H1 (cell line): ENCODE measurements at places on chromosomes 5 and 9.
A peak's percentile ranks its signal among the peaks of the same experiment; 100 is the strongest.

GRCh38 chr9:112348257-112349007 lies 15.0 kb upstream of the PTBP3 start:
- DNase-seq, result no peak

DNA sequence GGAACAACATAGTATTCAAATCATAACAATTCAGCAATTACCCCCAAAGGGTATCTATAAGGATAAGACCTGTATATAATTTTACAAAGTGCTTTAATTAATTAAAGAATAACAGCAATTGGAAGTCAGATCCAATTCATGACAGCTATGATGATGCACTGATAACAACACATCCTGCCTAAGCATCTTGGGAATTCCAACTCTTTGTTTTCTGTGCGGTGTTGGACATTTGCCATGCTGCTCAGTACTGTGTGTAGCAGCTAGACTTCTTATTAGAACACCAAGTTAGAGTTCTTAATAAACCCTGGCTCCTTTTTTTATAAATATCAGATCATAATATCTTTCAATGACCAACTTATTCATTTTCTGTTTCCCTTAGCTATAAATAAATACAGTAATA lies 209.0 kb downstream of the SEC61B start:
- no peak for DNase-seq

DNA sequence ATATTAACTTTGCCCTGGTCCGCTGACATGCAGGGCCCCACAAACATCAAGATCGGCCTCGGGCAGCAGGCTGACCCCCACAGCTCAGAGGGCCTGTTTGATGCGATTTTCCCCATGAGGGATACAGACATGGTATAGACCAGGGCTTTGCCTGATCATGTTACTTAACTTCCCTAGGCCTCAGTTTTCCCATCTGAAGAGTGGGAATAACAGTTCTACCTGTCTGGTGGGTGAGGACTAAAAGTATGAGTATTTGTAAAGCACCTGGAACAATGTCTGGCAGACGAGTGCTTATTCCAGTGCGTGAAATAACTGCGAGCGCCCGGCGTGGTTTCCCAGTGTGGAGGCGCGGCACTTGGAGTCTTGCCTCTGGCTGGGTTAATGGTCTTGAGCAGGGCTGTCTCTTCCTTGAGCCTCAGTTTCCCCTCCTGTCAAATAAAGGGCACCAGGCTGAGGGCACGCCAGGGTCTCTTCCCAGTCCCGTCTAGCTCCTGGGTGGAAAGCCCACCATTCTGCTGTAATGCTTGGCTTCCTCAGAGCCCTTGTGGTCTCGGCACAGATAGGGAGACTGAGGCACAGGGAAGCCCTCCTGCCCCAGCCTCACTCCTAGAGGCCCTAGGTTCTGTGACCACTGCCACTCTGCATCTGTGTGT lies 47.2 kb downstream of the ASS1 start:
- DNase-seq, result no peak

DNA sequence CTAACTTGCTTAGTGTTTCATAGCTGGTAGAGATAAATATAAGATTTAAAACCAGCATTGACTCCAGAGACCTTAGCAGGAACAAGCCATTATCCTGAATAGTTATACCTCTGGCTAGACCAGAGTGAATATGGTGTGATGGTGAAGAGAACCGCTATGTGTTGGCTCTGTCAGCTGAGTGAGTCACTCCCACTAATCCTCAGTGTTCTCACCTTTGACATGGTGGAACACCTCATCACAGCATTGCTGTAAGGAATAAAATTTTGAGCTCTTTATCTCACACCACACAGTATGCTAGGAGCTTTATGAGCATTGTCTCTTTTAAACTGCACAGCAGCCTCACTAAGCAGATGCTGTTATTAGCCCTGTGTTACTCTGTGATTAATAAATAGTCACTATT lies 90.7 kb upstream of the DHFR start:
- no peak for DNase-seq

DNA sequence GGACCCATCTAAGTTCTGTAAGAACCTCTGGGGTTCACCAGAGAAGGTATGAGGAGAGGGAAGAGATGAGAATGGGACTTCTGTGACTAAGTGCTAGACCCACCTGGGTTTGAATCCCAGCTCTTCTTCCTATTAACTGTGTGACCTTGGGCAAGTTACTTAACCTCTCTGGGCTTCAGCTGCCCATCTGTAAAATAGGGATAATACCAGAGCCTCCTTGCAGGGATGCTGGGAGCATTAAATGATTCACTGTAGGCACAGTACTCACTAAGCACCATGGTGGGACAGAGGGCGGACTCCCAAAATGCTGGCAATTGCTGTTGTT lies 53.6 kb downstream of the WHRN start:
- DNase-seq, result no peak

GRCh38 chr5:93010037-93010436 lies 571.0 kb downstream of the NR2F1-AS1 start:
- DNase-seq, result no peak

DNA sequence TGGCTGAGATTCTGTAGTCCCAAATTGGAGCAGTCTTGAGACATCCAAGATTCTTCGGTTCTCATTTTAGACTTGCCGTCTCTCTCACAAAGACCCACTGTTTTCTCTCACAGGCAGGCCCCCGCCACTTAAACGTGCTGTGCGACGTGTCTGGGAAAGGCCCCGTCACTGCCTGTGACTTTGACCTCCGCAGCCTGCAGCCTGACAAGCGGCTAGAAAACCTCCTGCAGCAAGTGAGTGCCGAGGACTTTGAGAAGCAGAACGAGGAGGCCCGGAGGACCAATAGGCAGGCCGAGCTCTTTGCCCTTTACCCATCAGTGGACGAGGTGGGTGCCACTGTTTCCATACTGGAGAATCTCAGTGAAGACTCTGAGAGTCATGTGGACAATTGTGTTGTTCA lies 97.2 kb downstream of the DOCK8 start:
- no peak for DNase-seq

- DNase-seq, result no peak
Measured at GRCh38 chr9:79976257-79977073, 404.7 kb downstream of the TLE4 start.

DNA sequence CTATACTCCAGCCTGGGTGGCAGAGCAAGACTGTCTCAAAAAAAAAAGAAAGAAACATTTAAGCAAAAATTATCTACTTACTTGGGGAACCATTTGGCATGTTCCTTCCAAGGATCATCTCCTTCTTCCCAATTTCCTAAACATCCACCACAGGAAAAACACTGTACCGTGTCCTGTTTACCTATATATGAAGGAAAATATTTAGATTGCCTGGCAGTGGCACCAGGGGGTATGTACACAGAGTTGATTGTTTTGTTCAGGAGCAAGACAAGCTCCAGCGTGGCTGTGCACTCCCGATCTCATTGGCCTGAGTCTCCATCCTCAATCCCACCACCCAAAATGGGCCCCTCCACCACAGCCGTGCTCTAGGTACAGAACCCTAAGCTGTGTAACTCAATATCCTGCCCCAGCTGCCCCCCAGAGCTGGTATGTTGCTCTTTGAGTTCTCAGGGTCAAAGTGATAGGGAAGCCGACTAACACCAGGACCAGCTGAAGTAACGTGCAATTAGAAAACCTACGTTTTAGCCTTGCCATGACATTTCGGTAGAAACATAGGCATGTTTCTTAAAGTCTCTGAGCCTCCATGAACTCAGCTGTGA lies 13.8 kb downstream of the NAIP start:
- DNase-seq, result no peak

- no peak for DNase-seq
Measured at GRCh38 chr9:20379804-20380225, 242.5 kb downstream of the MLLT3 start.

DNA sequence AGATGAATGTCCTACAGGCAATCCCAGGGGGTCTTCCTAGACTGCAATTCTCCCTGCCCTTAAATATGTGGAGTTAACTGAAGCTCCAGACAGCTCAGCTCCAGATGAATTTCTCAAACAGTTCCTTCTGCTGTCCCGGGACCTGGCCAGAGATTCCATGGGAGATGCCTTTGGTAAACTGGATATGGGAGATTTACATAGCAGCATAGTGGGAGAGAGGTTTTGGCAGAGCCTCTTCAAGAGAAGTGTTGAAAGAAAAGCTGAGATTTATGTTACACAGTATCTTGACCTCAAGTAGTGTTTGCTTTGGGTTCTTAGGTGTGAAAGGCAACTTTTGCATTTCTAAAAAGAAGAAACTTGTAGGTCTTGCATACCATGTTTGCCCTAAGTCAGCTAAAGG lies 364.9 kb downstream of the ARRDC3 start:
- no peak for DNase-seq

DNA sequence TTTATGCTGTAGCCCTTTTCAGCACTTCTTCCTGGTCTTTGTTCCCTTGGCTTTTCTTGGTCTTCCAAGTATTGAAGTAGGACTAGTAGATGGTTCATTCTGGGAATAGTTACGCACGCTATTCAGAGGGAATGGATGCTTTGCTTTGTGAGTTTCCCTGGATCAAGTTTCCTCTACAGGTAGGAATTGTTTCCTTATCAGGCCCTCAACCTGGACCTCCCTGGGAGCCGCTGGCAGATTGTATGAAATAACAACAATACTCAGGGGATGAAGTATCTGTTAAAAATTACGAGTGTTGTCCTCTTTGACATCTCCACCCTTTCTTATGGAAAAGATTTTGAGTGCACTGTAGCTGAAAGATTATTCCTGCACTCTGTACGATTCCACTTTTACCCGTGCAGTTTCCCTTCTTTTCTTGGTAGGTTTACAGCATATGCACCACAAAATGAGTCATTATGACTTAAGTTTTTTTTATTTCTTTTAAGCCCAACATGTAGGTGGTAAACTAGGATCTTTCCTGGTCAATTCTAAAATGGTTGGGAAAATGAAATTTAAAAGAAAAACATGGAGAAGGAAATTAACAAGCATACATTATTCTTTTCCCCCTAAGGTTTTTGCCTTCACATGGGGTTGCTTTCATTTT lies 57.9 kb downstream of the ARHGAP26 start:
- DNase-seq, result no peak

GRCh38 chr5:148090773-148091250 lies 27.0 kb downstream of the SPINK5 start:
- no peak for DNase-seq

- peak; percentile 68 for DNase-seq
Measured at GRCh38 chr5:68216245-68217046, 890 bp downstream of the PIK3R1 start.

- DNase-seq, result no peak
Measured at GRCh38 chr5:108905805-108906204, 158.1 kb downstream of the FER start.

DNA sequence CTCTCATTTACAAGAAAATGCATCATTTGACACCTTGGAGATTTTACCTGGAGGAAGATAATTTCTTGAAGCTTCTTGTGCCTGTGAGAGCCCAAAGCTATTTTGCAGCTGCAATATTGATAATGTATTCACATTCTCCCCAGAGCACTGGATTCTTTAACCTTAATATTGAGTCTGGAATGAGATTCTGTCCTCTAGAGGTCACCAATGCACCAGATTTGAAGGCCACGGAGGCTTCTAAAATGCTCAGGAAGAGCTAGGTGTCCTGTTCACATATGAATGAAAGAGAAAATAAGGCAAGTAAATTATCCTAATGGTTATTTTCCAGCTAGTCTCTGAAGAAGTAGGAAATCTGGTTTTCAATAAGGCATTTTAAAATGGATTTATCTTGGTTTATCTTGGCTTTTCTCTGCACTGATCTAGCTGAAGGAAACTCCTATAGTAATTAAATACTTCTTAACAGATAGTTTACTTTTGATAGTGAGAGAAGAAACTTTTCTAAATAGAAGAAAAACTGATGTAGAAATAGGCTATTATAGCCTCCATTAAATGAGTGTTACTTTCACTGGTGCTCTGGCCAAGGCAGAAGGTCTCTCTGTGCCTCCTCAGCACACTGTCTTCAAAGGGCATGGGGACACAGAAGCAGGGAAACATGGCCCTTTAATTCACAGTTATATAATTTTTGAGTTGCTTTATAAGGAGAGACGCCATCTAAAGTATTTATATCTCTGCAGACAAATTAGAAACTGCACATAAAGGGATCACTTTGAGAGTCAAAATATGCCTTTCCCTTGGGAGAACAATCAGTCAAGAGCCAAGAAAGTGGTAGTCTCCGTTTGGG lies 297.0 kb upstream of the ACTBL2 start:
- DNase-seq, result no peak

DNA sequence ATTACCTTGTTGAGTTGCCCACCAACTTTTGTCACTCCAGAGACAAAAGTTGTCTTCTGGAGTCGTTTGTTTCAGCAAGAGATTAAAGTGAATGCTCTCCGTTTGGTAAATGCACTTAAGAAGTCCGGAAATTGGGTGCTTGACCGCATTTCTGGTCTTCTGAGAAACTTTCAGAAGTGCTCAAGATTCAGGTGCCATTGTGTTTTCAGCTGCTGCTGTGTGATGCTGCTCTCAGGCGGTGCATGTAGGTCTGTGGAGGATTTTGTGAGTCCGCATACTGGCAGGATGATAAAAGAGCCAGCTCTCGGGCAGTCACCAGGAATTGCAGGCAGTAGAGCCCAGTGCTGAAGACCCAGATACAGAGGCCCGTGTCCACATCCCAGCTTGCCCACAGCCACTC lies 5.9 kb upstream of the NFIL3 start:
- no peak for DNase-seq

- DNase-seq, result no peak
Measured at GRCh38 chr9:93149361-93149760, 15.3 kb upstream of the NINJ1 start.

GRCh38 chr9:125522328-125522725 lies 184.7 kb downstream of the MAPKAP1 start:
- no peak for DNase-seq

DNA sequence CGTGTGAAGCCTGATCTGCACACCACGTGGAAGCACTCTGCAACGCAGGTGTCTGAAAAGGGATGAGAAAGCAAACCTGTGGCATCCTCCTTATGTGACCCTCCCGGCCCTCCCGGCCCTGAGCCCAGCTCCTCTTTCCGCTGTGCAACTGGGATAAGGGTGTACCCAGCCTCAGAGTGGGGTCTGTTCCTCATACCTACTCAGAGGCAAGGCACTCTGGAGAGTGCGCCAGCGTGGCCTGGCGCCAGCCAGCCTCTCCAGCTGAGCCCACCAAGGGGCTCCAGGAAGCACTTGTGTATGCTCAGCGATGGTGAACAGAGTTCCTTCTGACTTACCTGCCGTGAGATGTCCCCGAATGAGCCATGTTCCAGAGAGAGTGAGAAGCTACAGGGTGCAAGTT lies 102.8 kb downstream of the IRX1 start:
- no peak for DNase-seq

DNA sequence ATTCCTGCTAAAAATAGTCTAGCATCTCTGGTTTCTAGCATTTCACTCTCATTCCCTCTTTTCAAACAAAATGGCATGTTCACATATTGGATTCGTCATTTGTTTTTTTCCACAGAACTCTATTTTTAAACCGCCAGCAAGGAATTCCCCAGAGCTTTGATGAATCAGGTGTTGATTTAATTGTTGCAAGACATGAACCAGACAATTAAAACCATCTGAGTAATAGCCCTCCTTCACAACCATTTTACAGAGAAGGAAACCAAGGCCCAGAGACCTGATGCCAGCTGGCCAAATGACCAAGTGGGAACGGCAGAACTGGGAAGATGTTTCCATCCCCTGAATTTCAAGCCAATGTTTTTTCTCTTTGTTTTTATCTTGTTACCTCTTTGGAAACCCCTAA lies 167.0 kb downstream of the CAAP1 start:
- no peak for DNase-seq
